Amygdala (tissue), 56 donors: ENCODE measurements at places on chromosomes 4 and X.

GRCh38 chrX:13094828-13095341 lies 50.5 kb upstream of the FAM9C start:
- no peak for DNase-seq

- DNase-seq: no peak
Measured at GRCh38 chr4:76270244-76271175, 19.0 kb downstream of the FAM47E start.

GRCh38 chrX:55710701-55711100 lies 6.8 kb upstream of the RRAGB start:
- no peak for DNase-seq

- DNase-seq: no peak
Measured at GRCh38 chr4:81634165-81634564, 162.5 kb upstream of the RASGEF1B start.

DNA sequence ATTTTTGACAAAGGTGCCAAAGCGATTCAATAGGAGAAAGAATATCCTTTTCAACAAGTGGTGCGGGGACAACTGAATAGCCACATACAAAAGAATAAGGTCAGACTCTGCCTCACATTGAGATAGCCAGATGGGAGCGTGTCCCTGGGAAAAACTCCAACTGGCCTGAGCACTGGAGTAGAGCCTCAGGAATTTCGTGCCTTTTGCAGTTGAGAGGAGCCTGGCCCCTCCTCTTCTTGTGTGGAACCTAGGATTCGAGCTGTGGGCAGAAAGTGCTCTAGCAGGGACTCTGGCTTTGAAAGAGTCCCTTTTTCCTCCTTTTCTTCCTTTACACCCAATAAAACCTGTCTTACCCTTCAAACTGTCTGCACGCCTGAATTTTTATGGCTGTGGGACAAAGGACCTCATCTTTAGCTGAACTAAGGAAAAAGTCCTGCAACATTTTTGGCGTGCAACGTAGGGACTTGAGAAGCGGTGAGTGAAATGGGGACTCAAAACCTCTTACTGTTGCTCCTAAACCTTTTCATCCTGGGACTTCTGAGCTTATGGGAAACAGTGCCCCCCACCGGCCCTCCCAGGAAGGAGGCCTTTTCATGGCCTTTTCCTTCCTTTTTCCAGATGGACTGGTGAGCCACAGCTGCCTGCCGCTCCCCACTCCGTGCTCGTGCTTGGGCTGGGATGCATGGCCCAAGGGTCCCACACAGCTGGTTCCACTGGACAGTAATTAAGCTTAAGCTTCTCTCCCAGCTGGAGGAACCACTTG lies 68.6 kb downstream of the BMP15 start:
- no peak for DNase-seq

- DNase-seq: no peak
Measured at GRCh38 chr4:120088507-120088906, 21.9 kb upstream of the MAD2L1 start.

GRCh38 chrX:121260596-121261240 lies 213.3 kb downstream of the GLUD2 start:
- DNase-seq: no peak

- no peak for DNase-seq
Measured at GRCh38 chrX:71057848-71058530, 10.1 kb downstream of the SNX12 start.

GRCh38 chr4:178671766-178672165 lies 1229.5 kb upstream of the AGA start:
- DNase-seq: no peak

- no peak for DNase-seq
Measured at GRCh38 chrX:119502727-119503483, 34.7 kb downstream of the SLC25A5 start.

DNA sequence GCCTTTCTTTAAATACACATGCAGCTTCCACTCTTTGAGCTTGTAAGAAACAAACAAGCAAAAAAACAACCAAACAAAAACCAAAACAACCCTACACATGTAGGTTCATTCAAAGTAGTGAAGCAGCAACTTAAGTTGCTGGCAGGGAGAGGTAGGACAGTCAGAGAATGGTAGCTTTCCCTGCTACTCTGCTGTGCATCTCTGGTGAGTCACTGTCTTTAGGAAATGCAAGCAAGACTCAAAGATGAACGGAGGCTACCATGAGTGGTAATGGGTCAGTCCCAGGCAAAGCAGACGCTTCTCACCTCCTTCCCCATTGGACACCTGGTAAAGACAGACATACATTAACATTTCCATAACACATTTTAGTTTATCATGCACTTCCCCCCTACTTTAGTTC lies 43.2 kb downstream of the PGRMC2 start:
- DNase-seq: no peak

DNA sequence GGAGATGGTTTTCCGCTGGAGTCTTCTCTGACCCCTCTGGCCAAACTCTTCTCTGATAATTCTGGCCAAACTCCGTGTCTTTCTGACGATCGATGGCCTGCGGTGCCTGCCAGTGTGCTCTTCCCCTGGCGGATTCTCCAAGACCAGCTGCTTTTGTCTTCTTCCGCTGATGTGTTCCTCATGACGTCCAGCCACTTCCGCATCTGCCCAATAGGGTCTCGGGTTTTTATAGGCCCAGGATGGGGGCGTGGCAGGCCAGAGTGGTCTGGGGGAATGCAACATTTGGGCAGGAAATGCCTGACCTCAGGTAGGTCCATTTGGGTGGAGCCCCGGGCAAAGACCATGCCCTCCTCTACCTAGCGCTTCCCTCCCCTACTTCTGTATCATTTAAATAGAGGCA lies 1542.1 kb downstream of the STIM2 start:
- no peak for DNase-seq

GRCh38 chr4:78360466-78360865 lies 191.1 kb upstream of the ANXA3 start:
- no peak for DNase-seq

GRCh38 chr4:38869511-38869910 lies 1.9 kb downstream of the FAM114A1 start:
- no peak for DNase-seq

GRCh38 chr4:8330821-8331574 lies 61.4 kb downstream of the HTRA3 start:
- DNase-seq: no peak

DNA sequence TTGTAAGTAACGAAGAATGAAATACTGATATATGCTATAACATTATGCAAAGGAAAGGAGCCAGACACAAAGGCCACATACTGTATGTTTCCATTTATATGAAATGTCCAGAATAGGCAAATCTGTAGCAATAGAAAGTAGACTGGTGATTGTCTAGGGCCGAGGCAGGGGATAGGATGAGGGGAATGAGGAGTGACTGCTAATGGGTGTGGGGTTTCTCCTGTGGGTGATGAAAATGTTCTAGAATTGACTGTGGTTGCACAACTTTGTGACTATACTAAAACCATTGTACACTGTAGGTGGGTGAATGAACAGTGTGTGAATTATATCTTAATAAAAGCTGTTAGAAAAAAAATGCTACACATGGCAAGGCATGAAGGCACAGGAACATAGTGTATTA lies 19.9 kb upstream of the SUPT20HL1 start:
- no peak for DNase-seq

- no peak for DNase-seq
Measured at GRCh38 chr4:56619160-56619559, 61.9 kb downstream of the HOPX start.

- no peak for DNase-seq
Measured at GRCh38 chr4:182189103-182189878, 53.9 kb upstream of the TENM3 start.

- DNase-seq: no peak
Measured at GRCh38 chr4:2756691-2757350, 685 bp upstream of the TNIP2 start.

DNA sequence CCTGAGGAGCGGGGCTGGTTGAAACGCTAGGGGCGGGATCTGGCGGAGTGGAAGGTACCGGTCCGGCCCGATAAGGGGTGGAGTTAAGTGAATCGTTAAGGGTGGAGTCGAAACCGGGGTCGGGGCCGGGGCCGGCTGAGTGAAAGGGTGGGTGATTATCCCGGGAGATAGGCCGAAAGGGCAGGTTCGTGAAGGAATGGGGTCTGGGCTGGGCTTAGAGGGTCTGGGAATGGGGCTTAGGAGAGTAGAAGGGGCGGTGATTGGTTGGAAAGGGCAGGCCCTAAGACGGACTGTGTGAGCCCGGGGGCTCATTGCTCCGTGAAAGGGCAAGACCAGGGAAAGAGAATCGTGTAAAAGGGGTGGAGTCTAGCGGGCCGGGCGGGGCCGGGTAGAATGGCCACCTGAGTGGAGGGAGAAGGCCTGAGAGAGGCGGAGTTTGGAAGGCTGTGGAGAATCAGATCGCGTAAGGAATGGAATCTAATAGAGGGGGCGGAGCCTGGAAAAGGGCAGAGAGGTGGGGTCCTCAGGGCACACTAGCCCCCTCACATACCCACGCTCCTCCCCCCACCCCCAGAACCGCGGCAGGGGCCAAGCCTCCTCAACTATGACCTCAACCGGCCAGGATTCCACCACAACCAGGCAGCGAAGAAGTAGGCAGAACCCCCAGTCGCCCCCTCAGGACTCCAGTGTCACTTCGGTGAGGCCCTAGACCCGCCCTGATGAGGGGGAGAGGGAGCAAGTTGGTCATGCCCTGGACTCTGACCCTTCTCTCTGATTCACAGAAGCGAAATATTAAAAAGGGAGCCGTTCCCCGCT lies 430 bp downstream of the HDAC6 start:
- no peak for DNase-seq

- DNase-seq: no peak
Measured at GRCh38 chrX:134240209-134240608, 3.2 kb downstream of the CCDC160 start.

- DNase-seq: no peak
Measured at GRCh38 chrX:134364711-134365110, 95.3 kb upstream of the HPRT1 start.

- DNase-seq: no peak
Measured at GRCh38 chr4:24470666-24471485, 113.5 kb downstream of the DHX15 start.

DNA sequence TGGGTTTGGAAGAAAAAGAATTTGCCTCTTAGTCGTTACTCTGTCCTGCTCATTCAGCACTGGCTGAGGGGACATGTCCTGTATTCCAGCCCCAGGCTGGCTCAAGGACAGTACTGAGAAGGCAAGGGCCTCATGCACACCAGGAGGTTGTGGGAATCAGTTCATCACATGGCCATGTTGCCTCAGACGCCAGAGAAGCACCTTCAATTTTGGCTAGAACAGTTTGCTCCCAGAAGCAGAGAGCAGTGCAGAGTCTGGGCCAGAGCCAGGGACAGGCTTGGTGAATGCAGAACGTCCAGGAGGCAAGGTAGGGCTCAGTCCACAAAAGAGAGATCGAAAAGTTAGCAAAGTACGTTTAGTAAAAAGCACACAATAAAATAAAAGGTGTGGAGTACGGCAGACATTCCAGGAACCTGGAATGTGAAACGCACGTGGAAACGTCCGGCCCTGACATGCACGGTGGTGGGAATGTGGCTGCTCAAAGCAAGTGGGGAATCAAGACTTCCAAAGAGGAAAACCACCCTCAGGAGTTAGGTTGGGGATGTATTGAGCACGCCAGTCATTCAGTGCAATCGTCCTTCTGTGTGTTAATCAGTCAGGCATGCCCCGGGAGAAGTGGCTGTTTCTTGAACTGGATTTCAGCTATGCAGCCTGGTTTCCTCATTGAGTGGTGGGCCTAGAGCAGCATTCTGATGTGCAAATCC lies 1.2 kb upstream of the SLC2A9 start:
- no peak for DNase-seq

GRCh38 chr4:47442980-47443379 lies 20.5 kb downstream of the COMMD8 start:
- no peak for DNase-seq

GRCh38 chrX:29617725-29618124 lies 597.6 kb upstream of the MAGEB2 start:
- DNase-seq: no peak

GRCh38 chr4:151117371-151117962 lies 18.0 kb downstream of the RPS3A start:
- DNase-seq: no peak
